ENCODE measurements at places on chromosomes 5 and 9.

- DNase-seq: no peak
Observed at GRCh38 chr5:67774786-67775185, 440.8 kb upstream of the PIK3R1 start.

GRCh38 chr9:123679330-123679987, 250.5 kb downstream of the DENND1A start:
- no peak for DNase-seq

DNA sequence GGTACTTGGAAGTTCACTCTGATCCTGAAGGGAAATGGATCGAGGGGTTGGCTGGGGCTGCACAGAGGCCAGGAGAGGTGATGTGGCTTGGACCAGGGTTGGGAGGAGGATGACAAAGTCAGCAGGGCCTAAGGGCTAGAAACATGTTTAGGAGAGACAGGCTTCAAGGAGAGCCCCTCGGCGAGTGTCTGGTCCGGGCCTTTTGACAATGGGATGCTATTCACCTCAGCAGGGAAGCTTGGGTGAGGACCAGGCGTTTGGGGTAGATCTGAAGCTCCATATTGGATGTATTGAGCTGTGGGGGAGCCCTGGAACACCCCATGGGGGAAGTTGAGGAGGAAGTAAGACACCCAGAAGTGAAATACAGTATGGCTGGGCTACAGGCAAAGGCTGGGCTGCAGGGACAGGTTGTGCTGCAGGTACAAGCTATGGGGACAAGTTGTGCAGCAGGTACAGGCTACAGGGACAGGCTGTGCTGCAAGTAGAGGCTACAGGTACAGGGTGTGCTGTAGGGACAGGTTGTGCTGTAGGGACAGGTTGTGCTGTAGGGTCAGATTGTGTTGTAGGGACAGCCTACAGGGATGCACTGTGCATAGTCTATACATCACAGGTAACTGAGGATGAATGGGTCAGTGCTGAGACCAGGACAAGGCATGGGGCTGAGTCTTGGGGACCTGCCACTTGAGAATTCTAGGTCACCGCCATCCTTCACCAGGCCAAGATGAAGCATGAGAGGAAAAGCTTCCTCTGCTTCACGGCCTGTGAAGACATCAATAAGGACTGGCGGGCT, 22.7 kb upstream of the FIBCD1 start:
- DNase-seq: no peak

DNA sequence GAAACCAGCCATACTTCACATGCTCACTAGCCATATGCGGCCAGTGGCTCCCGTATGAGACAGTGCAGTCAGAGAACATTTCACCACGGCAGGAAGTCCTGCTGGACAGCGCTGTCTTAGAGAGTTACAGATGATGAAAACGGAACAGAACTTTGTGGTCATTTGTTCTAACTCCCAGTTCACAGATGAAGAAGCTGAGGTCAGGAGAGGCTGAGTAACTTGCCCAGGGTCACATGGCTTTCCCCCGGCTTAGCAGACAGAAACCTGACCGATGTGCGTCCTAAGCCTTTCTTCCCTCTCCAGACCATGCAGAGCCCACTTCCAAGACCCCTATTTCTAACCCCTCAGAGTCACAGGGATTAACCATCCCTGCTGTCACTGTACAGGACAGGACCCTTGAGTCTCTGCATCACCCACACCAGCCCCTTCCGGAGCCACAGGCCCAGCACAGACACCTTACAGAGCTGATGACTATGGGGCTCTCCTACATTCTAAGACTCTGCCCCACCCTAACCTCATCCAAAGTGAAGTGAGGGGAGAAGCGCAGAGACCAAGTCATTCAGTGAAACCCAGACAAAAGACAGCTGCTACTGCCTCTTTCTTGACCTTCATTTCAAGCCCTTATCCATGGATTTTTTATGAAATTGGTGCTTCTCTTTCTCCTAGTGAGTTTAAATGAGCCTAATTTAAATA, 86.9 kb downstream of the PTPN3 start:
- no peak for DNase-seq

DNA sequence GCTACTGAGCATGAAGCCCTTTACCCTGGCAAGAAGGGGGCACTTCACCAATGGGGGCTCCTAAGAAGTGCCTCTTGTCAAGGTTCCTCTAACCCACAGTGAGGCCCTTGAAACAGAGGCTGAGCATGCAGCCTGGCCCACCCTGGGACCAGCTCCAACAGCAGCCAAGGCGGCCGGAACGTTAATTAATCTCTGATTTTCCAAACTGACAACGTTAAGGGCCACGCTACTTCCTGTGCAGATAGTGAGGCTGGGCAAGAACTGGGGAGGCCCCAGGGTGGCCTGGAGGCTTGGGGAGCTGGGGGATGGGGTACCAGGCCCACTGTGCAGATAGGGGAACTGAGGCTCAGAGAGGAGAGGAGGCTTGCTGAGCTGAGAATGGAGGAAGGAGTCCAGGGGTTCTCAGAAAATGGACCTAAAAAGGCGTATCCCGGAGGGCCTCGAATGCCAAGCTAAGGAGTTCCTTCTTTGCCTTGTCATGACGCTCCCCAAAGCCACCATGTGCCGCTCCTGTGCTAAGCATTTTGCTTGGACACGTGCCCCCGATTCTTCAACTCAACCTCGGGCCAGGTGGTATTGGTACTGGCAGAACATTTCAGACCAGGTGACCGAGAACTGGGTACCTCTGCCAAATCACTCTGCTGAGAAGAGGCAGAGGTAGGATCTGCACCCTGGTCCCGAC, 72.0 kb upstream of the STXBP1 start:
- DNase-seq: peak; percentile 45

GRCh38 chr9:137188086-137188489, 272 bp downstream of the ANAPC2 start:
- no peak for DNase-seq

DNA sequence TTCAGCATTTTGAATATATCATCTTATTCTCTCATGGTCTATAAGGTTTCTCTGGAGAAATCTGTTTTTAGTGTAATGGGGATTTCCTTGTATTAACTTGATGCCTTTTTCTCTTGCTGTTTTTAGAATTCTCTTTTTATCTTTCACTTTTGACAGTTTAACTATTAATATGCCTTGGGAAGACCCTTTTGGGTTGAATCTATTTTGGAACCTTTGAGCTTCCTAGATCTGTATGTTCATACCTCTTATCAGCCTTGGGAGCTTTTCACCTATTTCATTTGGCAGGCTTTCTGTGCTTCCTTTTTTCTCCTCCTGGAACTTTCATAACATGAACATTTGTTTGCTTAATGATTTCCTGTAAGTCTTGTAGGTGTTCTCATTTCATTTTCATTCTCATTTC, 22.2 kb downstream of the RCL1 start:
- no peak for DNase-seq

DNA sequence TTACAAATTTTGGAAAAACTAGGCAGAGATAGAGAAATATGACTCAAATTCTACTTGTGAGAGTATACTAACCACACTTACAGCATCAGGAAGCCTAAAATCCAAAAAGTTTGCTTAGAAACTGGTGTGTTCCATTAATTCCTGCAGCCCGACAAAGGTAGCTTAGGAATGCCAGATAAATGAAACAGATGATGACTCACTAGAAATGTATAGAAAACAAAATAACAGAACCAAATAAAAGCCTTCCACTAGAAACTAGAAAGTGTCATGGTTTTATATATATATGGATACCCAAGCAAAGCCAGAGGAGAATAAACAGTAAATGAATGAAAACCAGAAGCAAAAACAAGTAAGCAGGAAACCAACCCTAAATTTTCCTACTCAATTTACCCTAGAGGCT, 272.2 kb upstream of the PRDM9 start:
- DNase-seq: no peak

GRCh38 chr5:76445063-76445462, 42.0 kb downstream of the IQGAP2 start:
- no peak for DNase-seq

GRCh38 chr5:143828710-143829109, 16.7 kb downstream of the HMHB1 start:
- DNase-seq: no peak

DNA sequence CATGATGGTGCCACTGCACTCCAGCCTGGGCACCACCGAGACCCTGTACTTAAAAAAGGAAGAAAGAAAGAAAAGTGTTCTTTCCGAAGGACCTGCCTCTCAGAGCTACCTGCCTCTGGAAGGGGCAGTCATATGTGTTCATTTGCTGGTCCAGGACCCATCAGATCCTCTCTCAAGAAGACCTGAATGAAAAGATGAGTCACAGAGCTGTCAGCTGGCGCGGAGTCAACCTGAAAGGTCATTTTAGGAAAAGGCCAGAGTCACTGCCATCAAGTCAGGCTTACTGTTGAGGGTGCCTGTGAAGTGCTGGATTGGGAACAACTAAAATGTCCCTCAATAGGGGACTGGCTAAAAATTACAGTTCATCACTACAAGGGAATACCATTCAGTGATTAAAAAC, 14.9 kb upstream of the HRH2 start:
- no peak for DNase-seq

GRCh38 chr5:34570143-34570542, 86.0 kb upstream of the RAI14 start:
- DNase-seq: no peak

- peak; percentile 53 for DNase-seq
Observed at GRCh38 chr5:58498340-58498942, 7.2 kb downstream of the GAPT start.

- no peak for DNase-seq
Observed at GRCh38 chr9:75167281-75167680, 79.0 kb downstream of the OSTF1 start.

DNA sequence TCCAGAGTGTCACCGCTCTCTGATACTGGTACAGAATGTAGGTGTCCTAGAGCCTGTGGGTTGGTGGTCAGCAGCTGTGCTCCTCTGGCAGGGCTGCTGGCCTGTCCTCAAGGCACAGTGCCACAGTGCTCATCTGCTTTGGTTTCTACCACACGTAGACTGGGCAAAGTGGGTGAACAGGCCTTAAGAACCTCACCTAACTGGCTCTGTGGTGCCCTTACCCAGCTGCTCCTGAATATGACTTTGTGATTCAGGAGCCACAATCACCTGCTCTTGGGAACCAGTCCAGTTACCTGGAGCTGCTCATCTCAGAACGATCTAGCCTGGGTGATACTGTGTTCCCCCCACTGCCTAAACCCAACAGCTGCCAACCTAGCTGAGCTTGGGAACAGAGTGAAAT, 6.4 kb downstream of the NOP16 start:
- no peak for DNase-seq

GRCh38 chr9:121268598-121268850, 562 bp downstream of the GSN start:
- no peak for DNase-seq

GRCh38 chr9:20373263-20373662, 249.0 kb downstream of the MLLT3 start:
- DNase-seq: no peak

DNA sequence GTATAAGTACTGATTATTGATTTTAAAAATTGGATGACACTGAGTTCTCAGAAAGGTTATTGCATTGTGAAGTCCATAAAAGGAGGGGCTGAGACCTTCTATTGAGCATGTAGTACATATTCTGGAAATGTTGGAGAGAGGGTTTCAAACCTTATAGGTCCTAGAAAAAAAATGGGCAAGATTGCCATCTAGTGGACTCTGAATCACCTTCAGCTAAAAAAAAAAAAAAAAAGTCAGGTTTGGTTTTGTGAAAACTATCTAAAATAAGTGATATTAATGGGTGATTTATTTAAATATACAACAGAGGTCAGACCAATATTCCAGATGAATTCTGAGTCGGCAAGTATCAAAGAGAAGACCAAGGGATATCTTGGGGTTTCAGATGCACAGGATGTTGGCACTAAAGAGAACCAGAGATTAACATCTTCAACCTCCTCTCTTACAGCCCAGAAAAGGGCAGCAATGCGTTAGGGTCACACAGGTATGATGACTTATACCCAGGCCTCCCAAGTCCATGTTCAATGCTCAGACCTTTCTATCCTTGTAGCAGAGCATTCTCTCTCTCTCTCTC, 109.8 kb upstream of the NMUR2 start:
- peak; percentile 28 for DNase-seq

- DNase-seq: no peak
Observed at GRCh38 chr9:36760667-36761420, 188.1 kb downstream of the MELK start.

DNA sequence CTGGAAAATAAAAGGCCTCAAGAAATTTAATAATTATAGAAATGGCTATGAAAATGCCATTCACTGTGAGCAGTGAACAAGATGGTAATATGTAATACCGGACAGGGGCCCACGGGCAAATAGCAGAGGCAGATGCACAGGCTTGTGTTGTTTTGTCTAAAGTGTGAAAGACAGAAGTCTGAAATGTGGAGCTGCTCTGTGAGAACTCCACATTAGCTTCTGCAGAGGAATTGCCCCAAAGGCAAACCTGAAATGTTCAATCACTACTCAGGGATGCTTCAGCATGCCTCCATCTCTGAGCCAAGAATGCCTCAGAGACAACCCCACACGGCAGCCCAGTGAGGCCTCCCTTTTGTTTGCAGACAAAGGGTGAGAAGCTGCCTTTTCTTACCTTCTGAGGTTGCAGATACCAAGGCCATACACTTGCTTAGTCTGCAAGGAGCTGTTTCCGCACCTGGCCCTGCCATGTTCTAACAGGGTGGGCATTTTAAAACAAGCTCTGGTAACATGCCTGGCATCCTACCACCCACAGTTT, 124.3 kb upstream of the CXCL14 start:
- no peak for DNase-seq

DNA sequence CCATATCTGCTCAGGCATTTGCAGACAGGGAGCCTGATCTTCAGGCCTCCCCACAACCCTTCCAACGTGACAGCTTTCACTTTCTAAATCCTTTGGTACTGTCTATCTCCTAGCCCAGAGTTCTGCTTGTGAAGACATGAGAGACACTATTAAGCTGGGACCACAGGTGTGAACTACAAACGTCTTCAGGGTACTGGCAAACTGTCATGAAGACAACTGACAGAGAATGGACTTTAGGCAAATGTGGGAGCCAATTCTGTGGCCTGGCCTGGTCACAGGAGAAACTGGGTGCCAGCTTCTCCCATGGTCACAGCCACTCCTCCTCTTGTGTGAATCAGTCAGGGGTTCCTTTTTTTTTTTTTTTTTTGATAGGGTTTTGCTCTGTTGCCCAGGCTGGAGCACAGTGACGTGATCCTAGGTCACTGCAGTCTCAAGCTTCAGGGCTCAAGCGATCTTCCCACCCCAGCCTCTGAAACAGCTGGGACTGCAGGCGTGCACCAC, 10.4 kb downstream of the TRIM14 start:
- no peak for DNase-seq

- DNase-seq: no peak
Observed at GRCh38 chr5:76714751-76715485, 1.0 kb upstream of the F2R start.

DNA sequence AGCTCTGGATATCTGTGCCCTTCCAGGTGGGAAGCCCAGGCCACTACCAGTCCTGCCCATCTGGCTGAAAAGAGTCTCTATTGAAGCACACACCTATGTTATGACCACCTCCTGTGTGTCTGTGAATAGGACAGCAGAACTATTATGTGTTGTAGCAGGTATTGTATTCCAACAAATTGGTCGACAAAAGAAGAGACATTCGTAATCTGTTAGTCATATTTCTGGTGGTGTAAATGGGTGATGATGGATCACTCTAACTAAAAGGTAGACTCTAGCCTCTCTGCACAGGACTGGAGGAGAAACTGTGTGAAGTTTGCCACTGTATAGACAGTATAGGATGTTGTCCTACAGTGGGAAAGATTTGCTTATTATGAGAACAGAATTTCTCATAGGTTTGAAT, 416.1 kb downstream of the TMEM38B start:
- DNase-seq: no peak

Data from fibroblast of the aortic adventitia (primary cell).